Heart right ventricle (tissue), 16 donors: ENCODE measurements at places on chromosomes 2 and 18. TPM values are rescaled to one million over a fixed set of nuclear protein-coding genes. Genes with fewer than 3 reads are reported as not detected.

Gene HOXD12
- not detected for total RNA-seq

Gene GNLY
- total RNA-seq: 0.17 TPM

Gene ST6GAL2
- total RNA-seq: 0.19 TPM

Gene CYP27A1
- 3.7 TPM for total RNA-seq

Gene UGT1A8
- not detected for total RNA-seq

Gene LRRC30
- not detected for total RNA-seq

Gene KLHL29
- 0.87 TPM for total RNA-seq

Gene FSHR
- not detected for total RNA-seq
